ENCODE measurements at places on chromosomes 12 and 14. TPM values are rescaled to one million over a fixed set of nuclear protein-coding genes. Genes with fewer than 3 reads are reported as not detected.

DYNC1H1 gene
- 1,246 TPM for total RNA-seq

KRT72 gene
- not detected for total RNA-seq

KCNH5 gene
- 30.4 TPM for total RNA-seq

STAT6 gene
- total RNA-seq: 3.1 TPM

KRT6A gene
- total RNA-seq: not detected

KCNJ8 gene
- 4.4 TPM for total RNA-seq

PMEL gene
- total RNA-seq: not detected

CSRP2 gene
- total RNA-seq: 280 TPM

ENDOU gene
- total RNA-seq: not detected

LBHD2 gene
- total RNA-seq: not detected

GPR33 gene
- total RNA-seq: not detected

STON2 gene
- total RNA-seq: 45.1 TPM

TROAP gene
- 2.8 TPM for total RNA-seq

KRT74 gene
- total RNA-seq: not detected

CMKLR1 gene
- total RNA-seq: 1.3 TPM

EXOC3L4 gene
- not detected for total RNA-seq

PRR4 gene
- total RNA-seq: 13.5 TPM

PLA2G1B gene
- not detected for total RNA-seq

ANKRD52 gene
- 35.4 TPM for total RNA-seq

ADAM21 gene
- total RNA-seq: not detected

SERPINA3 gene
- total RNA-seq: 1.3 TPM

Data from parietal lobe (tissue), 2 donors.